ENCODE measurements at places on chromosomes 13 and 19.

GRCh38 chr13:114053026-114053425 is 79.2 kb upstream of the C13orf46 start:
- peak; percentile 86 for DNase-seq

DNA sequence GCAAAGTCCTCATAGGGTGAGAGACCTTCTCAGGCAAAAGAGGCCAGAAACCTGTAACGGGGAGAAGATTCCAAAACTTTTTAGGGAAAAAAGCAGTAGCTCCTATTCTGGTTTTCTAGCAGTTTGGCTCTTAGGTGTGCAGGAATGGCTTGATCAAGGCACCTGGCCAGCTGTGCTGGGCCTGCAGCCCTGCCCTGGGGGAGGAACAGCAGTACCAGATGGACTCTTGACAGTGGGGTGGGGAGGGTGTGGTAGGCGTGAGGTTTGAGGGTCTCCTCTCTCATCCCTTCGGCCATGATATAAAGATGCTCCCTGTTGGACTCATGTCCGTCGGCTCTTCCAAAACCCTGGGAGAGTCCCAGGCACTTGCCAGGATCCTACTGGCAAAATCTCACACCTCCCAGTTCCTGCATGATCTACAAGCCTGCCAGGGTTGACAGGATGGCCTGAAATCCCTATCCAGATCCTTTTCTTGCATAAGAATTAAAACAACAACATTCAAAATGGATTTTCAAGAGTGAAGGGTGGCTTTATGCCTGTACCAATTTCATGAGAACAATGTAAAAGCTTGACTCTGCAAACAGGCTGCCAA is 120.4 kb downstream of the IER2 start:
- no peak for DNase-seq

- DNase-seq, result peak; percentile 62
These were observed 106.8 kb downstream of the NHLRC3 start for GRCh38 chr13:39144941-39145533.

GRCh38 chr19:39199025-39199424 is 2.3 kb downstream of the NCCRP1 start:
- DNase-seq, result peak; percentile 17

DNA sequence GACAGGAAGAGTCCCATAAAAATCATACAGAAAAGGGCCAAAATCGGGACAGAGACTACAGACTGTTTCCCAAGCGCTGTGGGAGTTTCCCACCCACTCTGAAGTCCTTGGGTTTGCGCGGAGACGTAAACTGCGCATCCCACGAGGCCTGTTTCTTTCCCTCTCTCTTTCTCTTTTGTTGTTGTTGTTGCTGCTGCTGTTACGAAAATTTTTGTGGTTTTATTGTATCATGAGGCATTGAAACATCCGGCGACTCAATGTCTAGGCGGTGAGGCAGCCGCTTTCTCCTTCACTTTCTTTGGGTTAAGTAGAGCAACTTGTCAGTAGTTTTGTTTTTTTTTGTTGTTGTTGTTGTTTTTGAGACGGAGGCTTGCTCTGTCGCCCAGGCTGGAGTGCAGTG is 1.6 kb upstream of the PPP1R12C start:
- DNase-seq, result no peak

- DNase-seq, result no peak
These were observed 731.0 kb downstream of the SLITRK6 start for GRCh38 chr13:85068231-85068630.

DNA sequence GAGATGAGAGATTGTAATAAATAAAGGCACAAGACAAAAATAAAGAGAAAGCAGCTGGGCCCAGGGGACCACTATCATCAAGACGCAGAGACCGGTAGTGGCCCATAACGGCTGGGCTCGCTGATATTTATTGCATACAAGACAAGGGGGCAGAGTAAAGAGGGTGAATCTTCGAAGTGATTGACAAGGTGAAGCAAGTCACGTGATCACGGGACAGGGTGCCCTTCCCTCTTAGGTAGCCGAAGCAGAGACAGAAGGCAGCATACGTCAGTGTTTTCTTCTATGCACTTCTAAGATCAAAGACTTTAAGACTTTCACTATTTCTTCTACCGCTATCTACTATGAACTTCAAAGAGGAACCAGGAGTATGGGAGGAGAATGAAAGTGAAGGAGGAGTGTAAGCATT is 4.6 kb upstream of the PRKCG start:
- no peak for DNase-seq

GRCh38 chr19:934865-935479 is 9.1 kb downstream of the ARID3A start:
- DNase-seq, result peak; percentile 70

DNA sequence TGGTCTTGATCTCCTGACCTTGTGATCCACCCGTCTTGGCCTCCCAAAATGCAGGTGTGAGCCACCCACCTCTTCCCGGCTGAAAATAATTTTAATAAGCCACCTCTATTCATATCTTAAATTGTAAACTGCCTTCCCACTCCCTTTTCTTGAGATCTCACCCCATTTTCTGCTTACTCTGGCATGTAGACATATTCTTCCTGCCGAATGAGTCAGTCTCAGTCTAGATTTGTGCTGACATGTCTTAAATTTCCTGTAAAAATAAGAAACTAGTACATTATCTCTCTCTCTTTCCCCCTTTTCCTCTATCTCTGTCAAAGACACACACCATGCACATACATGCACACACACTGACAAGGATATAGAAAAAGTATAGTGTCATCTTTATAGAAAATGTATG is 60.9 kb downstream of the THSD1 start:
- peak; percentile 61 for DNase-seq
